ENCODE measurements at places on chromosomes 4 and X. TPM values are rescaled to one million over a fixed set of nuclear protein-coding genes. Genes with fewer than 3 reads are reported as not detected.

Gene LCORL
- 21.9 TPM for total RNA-seq

Gene SLC6A14
- total RNA-seq: not detected

Gene SSX3
- total RNA-seq: not detected

Gene FGF5
- total RNA-seq: 0.29 TPM

Gene RIPPLY1
- not detected for total RNA-seq

Gene CFAP99
- total RNA-seq: 0.19 TPM

Gene SCML2
- 1.4 TPM for total RNA-seq

Gene OTC
- not detected for total RNA-seq

Gene SRPK3
- total RNA-seq: not detected

Gene SPARCL1
- 3.6 TPM for total RNA-seq

Gene SLC2A9
- 0.38 TPM for total RNA-seq

Gene SYNPO2
- 0.65 TPM for total RNA-seq

Gene F8
- 3.1 TPM for total RNA-seq

Gene SLC34A2
- not detected for total RNA-seq

Gene AKAP4
- total RNA-seq: under 0.01 TPM

Gene GPRIN3
- total RNA-seq: 10.2 TPM

Gene TBCK
- total RNA-seq: 34.0 TPM

Gene SPANXN2
- total RNA-seq: not detected

Gene EFHC2
- total RNA-seq: not detected

Gene LPAR4
- total RNA-seq: not detected

Gene SLC38A5
- total RNA-seq: 10.1 TPM

Gene CXCL5
- total RNA-seq: 0.33 TPM

Gene MTTP
- total RNA-seq: not detected

Gene SGCB
- 14.0 TPM for total RNA-seq

Gene SPIN2A
- 0.33 TPM for total RNA-seq

Gene BRS3
- not detected for total RNA-seq

Gene KLF8
- total RNA-seq: 0.65 TPM

Gene ERCC6L
- total RNA-seq: 6.3 TPM

Gene PDLIM3
- 42.5 TPM for total RNA-seq

Gene CT45A6
- total RNA-seq: not detected

Gene UNC5C
- total RNA-seq: 1.3 TPM

Gene TMEM31
- total RNA-seq: not detected

Gene DMP1
- total RNA-seq: not detected

Gene PAGE4
- total RNA-seq: not detected

Gene SUV39H1
- total RNA-seq: 6.9 TPM

Gene COL4A5
- 38.9 TPM for total RNA-seq

Gene DDIT4L
- total RNA-seq: 8.0 TPM

Gene SCFD2
- total RNA-seq: 25.1 TPM

Gene MAGT1
- total RNA-seq: 83.3 TPM

Gene IL3RA
- total RNA-seq: 22.4 TPM

Gene ANKRD37
- total RNA-seq: 3.4 TPM

Gene MAGEE2
- not detected for total RNA-seq

Gene CFI
- total RNA-seq: 47.0 TPM

Gene SSX4
- not detected for total RNA-seq

Gene CPZ
- total RNA-seq: 0.10 TPM

Gene MAGEB16
- total RNA-seq: not detected

Gene SH3RF1
- total RNA-seq: 19.9 TPM

Gene ARHGAP24
- 118 TPM for total RNA-seq

Gene IL13RA2
- total RNA-seq: 0.19 TPM

Gene PF4V1
- total RNA-seq: not detected

Gene ELF2
- 39.8 TPM for total RNA-seq

Gene MAGEB1
- total RNA-seq: not detected

Gene SLC7A11
- 76.1 TPM for total RNA-seq

Gene ZCCHC12
- 0.33 TPM for total RNA-seq

Gene TMPRSS11D
- 0.29 TPM for total RNA-seq

Gene UGT2B15
- not detected for total RNA-seq

Gene RHOXF2
- not detected for total RNA-seq

All from vein endothelial cell (primary cell).